ENCODE measurements at places on chromosomes 5 and 9.

GRCh38 chr5:98432378-98432777 lies 341.1 kb upstream of the RGMB start:
- DNase-seq, result no peak

- DNase-seq, result no peak
Measured at GRCh38 chr9:124527781-124528180, 20.6 kb upstream of the NR5A1 start.

DNA sequence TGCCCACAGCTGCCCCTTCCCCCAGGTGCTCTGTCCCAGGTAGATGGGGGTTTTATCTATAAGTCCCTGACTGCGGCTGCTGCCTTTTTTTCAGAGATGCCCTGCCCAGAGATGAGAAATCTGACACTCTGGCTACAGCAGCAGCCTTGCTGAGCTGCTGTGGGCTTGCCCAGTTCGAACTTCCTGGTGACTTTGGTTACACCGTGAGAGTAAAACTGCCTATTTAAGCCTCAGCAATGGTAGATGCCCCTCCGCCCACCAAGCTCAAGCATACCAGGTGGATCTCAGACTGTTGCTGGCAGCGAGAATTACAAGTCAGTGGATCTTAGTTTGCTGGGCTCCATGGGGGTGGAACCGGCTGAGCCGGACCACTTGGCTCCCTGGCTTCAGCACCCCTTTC lies 56.8 kb downstream of the MINAR2 start:
- DNase-seq, result no peak

DNA sequence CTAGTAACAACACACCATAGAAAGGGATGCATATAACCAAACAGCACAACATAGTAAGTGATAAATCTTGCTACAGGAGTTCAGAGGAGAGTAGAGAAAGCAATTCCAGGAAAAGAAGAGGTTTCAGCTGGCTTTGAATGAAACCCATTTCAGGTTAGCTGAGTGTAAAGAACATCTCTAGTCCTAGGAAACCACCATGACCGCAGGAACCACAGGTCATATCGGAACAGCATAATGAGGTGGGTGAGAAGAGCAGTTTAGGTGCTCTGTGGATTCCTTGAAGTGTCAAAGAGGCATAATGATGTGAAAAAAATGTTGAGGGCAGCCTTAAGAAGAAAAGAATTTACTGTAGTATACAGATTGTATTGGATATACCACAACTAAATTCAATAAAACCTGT lies 507.5 kb downstream of the MTRR start:
- DNase-seq, result no peak

DNA sequence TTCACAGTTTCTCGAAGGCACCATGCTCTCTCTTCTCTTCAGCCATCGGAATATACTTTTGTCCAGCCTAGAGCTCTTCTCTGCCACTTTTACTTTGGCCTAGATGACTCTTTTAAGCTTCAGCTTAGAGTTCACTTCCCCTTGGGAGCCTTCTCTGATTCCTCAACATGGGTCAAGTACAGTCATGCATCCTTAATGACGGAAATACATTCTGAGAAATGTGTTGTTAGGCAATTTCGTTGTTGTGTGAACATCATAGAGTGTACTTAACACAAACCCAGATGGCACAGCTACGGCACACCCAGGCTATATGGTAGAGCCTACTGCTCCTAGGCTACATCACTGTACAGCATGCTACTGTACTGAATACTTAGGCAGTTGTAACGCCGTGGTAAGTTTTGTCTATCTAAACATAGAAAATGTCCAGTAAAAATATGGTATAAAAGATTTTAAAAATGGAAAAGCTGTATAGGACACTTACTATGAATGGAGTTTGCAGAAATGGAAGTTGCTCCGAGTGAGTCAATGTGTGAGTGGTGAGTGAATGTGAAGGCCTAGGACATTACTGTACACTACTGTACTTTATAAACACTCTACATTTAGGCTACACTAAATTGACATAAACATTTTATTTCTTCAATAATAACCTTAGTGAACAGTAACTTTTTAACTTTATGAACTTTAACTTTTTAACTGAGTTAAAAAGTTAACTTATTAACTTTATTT lies 15.1 kb upstream of the TNFSF15 start:
- peak; percentile 95 for DNase-seq

- DNase-seq, result peak; percentile 29
Measured at GRCh38 chr5:62460578-62460983, 48.0 kb downstream of the IPO11 start.

DNA sequence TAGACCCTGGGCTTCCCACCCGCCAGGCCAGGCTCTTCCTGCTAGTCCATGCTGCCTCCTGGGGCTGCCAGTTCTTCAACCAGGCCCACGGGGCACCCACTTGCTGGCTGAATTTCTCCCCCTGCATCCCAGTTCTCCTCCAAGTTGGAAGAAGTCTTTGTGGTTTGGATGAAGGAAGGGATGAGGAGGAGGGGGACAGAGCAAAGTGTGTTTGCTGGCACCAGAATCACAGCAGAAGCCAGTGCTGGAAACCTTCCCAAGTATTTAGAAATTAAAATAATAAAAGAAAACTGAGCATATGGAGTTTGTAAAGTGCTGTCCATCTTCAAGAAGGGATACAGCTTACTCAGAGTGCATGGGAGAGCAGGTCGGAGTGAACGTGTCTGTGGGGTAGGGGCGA lies 19.4 kb upstream of the UNC5A start:
- DNase-seq, result no peak

DNA sequence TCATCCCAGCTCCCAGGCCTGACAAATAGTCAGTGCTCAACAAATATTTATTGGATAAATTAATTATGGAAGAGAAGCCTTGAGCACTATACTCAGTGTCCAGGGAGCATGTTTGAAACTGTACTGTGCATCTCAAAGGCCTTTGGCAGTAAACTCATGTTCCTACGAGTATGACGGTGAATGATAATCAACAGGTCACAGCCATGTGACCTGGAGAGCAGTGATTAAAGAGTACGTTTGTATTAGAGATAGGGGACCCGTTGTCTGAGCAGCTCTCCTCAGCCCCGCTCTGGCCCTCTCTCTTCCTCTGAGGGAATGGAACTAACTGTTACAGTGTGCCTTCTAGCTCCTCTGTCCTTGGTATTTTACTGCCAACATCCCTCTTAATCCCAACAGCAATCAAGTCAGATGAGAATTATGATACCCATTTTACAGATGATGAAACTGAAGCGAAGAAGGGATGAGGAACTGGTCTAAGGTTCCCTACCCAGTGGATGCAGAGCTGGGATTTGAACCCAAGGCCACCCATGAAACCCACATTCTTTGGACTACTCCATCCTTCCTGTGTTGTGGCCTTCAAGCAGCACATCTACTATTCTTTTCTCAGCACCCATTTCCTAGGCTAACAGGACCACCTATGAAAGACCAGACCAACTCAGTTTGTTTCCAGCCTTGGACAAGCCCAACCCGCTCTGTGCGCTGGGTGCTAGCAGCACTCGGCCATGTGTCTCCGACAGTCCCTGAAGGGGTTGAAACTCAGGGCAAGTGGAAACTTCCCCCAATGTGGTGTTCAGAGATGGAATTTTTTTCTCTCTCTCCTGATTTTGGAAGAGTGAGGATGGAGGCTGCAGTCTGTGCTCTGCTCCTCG lies 34.9 kb downstream of the SPRY4 start:
- DNase-seq, result no peak

GRCh38 chr9:72149231-72149975 lies at the start of gene GDA:
Gene GDA, plus strand, starts transcription at chr9:72149440. Its CDS starts 120 bp downstream, at chr9:72149560.
- DNase-seq, result peak; percentile 16

Measured in inflammatory macrophage (primary cell).